ENCODE measurements at places on chromosomes 6 and 20.

GRCh38 chr6:75438013-75438431 is 55.6 kb downstream of the FILIP1 start:
- DNase-seq: no peak

- no peak for DNase-seq
These were observed 10.9 kb downstream of the PSMB1 start for GRCh38 chr6:170542031-170542719.

- no peak for DNase-seq
These were observed 5.1 kb downstream of the TFB1M start for GRCh38 chr6:155309150-155309549.

DNA sequence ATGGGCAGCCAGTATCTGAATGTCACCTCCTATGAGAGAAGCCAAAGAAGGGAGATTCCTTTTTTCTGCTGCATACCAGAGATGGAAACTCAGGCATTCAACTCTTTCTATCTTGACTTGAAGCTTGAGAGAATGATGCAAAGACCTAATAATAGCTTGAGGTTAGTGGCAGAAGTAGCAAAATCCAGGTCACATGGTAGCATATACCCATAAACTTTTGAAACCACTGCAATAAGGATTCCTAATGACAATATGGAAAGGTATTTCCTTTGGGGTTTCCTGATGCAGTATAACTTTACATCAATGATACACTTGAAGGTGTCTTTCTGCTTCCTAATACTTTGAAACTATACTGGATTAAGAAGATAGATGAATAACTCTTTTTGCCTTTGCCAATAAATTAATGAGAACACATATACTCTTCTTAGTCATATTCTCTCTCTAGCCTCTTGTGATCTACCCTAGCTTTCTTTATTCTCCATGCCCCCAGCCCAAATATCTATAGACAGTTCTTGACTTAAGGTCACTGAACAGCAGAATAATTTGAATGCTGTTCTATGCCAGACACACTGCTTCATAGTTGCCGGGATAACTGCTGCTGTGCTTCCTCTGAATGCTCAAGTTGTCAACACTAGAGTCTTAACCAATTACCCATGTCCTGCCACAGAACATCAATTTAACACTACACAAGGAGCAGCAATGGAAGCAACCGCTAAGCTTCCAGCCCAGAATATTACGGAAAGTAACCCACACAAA is 155.5 kb upstream of the SIM1 start:
- DNase-seq: peak; percentile 49

- DNase-seq: no peak
These were observed 31.8 kb downstream of the PSMF1 start for GRCh38 chr20:1150218-1150617.

GRCh38 chr6:157169656-157170055 is 153.7 kb downstream of the TMEM242 start:
- DNase-seq: no peak

GRCh38 chr20:53330601-53331140 is 263.0 kb downstream of the ZNF217 start:
- no peak for DNase-seq
